ENCODE measurements at places on chromosomes 11 and 22.

DNA sequence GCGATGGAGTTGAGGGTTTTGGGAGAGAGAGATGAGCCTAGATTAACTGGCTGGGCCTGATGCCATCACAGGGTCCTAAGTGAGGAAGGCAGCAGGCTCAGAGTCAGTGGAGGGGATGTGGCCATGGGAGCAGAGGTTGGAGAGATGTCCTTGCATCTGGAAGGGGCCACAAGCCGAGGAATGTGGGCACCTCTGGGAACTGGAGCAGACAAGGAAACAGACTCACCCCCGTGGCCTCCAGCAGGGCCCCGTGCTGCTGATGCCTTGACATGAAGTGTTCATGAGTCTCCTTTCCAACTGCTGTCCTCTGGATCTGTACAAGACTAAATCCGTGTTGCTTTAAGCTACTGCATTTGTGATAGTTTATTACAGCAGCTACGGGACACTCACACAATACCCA, 49.2 kb downstream of the SHISAL1 start:
- no peak for DNase-seq

- DNase-seq: no peak
These were observed 269.0 kb upstream of the PDGFD start for GRCh38 chr11:104432981-104433380.

DNA sequence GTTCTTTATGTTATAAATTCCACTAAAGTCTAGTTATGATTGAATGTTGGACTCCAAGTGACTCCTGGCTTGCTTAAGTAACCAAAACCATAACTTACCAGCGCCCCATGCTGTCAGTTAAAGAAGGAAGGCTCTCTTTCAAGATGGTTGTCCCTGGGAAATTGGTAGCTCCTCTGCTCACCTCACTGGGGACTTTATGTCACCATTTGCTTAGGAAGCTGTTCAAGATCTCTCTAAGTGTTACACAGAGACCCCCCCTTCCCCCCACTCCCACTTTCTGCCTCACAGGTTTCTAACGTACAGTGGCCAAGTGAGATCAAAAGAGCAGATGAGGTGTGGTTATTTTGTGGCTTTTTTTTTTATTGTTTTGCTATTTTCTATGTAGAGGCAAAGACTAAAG, 301.8 kb downstream of the AASDHPPT start:
- no peak for DNase-seq

- DNase-seq: no peak
These were observed 18.5 kb upstream of the MPPED1 start for GRCh38 chr22:43393132-43393843.

- no peak for DNase-seq
These were observed 3.0 kb downstream of the SAC3D1 start for GRCh38 chr11:65043881-65044501.

DNA sequence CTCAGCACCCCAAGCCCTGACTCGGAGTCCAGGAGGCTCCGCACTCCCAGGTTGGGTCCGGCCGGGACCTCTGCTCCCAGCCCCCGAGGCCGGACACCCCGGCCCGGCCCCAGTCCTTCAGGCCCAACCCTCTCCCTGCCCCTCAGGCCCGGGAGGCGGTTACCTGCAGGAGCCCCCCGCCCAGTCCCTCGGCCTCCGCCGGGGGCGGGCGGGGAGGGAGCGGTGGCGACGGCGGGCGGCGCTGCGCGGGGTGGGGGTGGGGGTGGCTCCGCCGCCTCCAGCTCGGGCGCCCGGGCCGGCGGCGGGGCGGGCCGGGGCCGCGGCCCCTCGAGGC, 310 bp downstream of the TCF20 start:
- peak; percentile 30 for DNase-seq
